Effector memory CD8-positive, alpha-beta T cell (primary cell): ENCODE measurements at places on chromosomes 12 and 14.

GRCh38 chr12:82838131-82838551, 151.4 kb downstream of the TMTC2 start:
- no peak for DNase-seq

DNA sequence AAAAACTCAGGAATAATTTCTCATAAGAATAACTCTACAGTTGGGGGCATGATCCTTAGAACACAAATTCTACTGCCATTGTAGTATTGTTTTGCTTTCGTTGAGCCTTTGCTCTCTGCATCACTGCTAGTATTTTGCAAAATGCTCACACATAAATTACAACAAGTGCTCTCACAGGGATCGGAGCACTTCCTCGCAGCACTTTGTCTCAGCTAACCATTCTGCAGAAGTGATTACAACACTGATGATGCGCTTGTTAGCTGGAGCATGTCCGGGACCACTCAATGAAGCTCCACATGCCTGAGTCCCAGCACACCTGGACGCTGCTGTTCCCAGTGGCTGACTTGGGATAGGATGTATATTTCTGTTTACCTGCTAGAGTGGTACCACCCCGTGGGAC, 31.6 kb downstream of the MOAP1 start:
- DNase-seq, result no peak

GRCh38 chr14:49999826-50000379, 107.0 kb downstream of the ARF6 start:
- no peak for DNase-seq

DNA sequence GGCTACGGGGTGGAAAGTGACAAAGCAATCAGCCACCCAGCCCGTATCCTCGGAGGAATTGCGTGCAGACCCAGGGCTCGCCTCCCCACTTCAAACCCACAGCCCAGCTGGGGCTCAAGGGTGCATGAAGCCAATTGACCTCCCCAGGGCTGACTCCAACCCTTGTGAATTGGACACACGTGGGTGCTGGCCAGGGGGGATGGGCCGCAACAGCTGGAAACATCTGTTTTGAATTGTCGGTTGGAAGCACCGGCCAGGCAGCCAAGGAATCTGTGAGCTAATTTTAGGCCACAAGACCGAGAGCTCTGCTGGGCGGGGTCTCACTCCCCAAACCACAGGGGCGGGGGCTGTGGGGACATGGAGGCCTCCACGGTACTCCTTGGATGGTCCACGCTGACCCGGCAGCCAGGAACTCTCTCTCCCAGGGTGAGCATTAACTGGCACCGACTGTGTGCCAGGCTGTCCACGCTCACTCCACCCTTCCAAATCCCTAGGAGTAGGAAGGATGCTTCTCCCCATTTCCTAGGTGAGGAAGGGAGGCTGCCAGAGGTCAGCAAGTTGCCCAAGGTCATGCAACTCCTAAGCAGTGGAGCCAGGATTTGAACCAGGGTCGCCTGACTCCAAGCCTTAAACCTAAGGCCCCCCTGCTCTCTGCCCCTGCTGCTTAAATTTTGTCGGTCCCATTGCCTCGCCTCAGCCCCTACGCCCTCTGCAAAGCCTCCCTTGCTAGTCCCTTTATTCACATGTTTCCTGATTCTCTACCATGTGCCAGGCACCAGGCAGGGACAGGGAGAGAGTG, 11.9 kb upstream of the TMEM119 start:
- no peak for DNase-seq

- no peak for DNase-seq
Measured at GRCh38 chr14:68314642-68315041, 478.2 kb downstream of the ZFP36L1 start.

- no peak for DNase-seq
Measured at GRCh38 chr14:36647824-36648753, 13.6 kb upstream of the PAX9 start.

DNA sequence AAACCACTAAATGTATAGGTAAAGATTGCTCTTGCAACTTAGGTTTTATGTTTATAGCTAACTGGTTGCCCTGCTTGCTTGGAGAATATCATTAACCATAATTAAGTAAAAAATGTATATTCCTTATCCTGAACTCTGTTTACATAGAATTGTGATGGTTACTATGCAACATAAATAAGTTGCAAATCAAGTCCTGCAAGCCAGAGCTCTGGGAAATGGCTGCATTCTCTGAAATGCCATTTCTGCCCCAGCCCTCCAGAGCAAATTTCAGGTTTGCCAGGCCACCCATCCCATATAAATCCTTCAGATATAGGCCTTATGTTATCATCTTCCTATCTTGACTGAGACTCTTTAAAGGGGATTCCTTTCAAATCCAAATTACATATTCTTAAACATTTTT, 118.4 kb upstream of the MYF6 start:
- no peak for DNase-seq

GRCh38 chr12:52320784-52321400, at the start of gene KRT83:
Gene KRT83 (minus strand): TSS chr12:52321398. CDS start chr12:52321335, 63 bp downstream.
- DNase-seq, result no peak

GRCh38 chr12:75568393-75568792, 57.0 kb upstream of the KRR1 start:
- no peak for DNase-seq

DNA sequence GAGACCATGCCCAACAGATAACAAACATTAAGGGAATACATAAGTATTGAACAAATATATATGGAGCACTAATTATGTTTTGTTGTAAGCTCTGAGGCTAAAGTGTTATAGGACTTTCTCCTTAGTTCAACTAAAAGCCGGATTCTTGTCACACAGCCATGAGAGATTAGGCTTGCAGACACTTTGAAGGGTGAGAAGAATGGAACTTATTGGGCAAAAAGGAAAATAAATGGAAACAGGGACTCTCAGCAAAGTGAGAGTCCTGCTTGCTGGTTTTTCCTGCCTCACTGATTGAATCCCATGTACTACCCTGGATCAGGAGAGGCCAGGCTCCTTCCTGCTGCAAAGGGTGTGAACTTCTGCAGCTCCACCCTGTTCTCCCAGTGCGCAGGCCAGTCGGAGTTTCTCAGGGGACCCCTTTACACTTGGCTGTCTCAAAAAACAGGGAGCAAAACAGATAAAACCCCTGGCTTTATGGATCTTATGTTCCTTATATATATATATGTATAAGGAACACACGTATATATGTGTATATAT, 77.1 kb upstream of the FUT8 start:
- no peak for DNase-seq

DNA sequence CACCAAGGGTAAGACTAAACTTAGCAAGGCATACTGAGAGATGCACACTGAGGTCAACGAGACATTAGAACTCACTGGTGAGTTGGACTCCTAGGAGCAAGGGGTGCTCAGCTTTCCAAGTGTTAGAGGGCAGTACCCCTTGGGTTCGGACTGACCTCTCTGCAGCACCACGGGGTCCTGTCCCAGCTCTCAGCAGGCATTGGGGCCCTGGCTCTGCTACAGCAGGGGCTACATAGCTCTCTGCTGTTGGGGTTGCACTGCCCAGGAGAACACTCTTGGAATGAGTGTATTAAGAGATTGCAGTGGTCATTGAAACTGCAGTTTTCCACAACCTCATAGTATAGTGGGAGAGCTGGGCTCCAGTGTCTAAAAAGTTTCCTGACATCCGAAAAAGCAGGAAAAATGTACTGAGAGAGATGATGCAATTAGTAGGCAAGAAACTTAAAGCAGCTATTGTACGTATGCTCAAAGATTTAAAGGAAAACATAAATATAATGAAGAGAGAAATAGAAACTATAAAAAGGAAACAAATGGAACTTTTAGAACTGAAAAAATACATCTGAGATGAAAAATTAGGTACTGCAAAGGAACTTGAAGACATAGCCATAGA, 132.5 kb upstream of the MAX start:
- DNase-seq, result no peak

GRCh38 chr12:104248444-104248843, 32.9 kb downstream of the TXNRD1 start:
- DNase-seq, result no peak

DNA sequence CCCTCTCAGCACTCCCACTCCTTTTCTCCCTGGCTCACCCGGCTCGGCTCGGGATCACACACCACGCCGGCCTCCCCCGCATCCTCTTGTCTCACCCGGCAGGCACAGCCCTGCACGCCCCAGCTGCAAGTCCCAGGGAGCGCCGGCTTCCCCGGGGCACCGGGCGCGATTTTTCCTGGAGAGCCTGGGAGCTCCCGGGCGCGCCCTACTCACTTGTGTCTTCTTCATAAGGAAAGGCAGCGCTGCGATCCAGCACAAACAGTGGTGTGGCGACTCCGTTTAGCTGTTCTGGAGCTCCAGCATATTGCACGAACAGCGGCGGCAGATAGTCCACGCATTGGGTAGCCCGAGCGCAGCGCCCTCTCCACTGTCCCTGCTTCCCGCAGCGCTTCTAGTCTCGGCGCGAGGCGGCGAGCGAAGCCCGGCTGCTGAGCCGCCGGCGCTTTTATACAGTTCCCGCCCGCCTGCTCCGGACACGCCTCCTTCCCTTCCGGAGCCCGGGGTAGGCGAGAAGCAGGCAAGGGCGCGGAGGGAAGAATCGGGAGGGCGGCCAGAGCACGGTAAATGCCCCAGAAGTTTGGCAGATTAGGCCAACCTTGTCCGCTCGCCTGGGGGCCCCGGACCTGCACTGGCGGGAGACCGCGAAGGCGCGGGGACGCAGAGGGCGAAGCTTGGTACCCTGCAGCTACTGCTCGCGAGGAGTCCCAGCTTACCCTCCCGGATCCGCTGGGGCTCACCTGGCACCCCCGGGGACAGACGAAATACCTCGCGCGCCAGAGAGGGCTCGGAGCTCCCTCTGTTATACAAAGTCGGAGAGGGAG, at the start of gene KITLG:
Gene KITLG (minus strand): TSS at position 421 of the 821 bp plus-strand sequence. CDS start 193 bp downstream, at position 228.
- no peak for DNase-seq

GRCh38 chr12:59627582-59627981, 31.8 kb downstream of the SLC16A7 start:
- no peak for DNase-seq

DNA sequence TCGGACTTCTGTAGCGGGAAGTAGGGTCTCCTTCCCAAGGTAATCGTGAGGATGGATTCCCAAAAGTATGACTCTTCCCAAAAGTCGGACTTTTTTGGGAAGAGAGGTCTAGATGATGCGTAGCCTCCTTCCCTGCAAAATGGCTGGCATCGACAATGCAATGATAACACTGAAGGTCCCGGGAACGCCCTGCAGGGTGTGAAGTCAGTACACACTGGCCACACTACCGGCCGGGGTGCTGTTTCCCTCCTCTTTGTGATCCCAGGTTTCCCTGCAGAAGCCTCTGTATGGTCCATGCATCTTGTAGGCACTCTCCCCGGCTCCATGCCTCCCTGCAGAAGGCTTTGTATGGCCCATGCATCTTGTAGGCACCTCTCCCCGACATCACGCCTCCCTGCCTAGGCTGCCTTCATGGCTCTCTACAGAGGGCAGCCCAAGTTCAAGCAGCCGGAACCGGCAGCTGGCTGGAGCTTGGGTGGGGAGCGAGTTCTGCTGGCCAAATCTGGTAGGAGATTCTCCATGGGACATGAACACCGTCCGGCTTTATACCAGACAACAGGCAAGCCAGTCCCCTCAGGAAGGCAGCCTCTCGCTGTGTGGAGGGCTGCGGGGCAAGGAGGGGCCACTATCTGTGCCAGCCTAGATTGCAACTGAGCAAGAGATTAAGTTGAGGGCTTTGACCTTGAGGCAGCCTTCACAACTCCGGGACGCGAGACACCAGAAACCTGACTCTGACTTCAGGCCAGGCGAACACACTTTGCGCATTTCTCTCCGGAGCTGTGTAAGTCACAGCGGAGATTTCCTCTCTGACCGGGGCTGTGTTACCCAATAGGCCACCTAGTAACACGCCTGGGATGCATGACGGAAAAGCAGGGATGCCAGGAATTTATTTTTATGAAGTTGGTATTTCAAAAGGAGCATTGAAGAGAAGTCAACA, 23.5 kb downstream of the FZD10 start:
- DNase-seq, result no peak

- no peak for DNase-seq
Measured at GRCh38 chr12:90076851-90077319, 368.2 kb upstream of the ATP2B1 start.

DNA sequence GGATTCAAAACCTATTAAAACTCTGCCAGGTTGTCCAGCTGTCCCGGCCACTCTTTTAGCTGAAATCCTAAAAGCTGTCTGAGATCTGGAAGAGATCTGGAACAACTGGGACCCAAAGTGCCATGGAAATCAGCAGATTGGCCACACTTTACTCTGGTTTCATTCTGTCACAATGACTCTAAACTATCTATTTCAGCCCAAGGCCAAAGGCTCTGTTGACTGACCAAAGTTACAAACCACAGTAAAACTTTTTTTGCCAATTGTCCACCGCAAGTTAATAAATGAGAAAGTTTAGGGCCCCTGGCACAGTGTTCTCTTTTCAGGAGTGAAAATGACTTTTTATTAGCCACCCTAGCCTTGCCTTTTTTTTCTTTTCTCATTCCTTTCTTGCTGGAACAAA, 113.4 kb upstream of the CPM start:
- no peak for DNase-seq

DNA sequence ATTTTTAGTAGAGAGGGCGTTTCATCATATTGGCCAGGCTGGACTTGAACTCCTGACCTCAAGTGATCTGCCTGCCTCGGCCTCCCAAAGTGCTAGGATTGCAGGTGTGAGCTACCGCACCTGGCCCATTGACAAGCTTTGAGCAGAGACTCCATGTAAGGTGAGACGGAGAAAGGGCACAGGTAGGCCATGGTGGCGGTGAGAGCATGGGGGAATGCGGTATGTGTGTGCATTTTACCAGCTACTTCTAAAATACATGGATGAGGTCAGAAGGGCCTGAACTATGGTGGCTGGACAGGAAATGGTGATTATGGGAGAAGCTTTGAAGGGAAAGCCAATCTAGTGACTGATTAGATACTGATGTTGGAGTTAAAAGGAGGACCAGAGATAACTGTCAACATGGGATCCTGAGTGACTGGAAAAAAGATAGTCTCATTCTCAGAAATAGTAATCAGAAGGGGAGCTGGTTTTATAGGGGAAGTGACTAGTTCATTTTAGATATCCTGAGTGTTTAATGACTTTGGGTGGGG, 21.9 kb upstream of the PTPRB start:
- no peak for DNase-seq

DNA sequence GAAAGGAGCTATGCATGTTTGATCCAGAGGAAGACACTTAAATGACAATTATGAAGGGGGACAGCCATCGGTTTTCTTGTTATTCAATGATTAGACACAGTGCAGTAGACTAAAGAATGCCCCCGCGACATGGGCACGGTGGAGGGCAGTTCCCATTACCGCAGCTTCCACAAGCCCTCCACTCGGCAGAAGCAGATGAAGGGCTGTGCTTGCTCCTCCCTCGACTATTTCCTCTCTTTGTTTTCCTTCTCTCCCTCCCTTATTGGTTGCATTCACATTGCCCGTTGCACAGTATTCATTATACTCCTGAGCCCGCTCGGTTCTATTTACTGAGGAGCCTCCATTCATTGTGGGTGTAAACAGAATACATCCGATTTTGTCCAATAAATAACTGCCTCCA, 138.8 kb upstream of the RASSF8 start:
- DNase-seq, result no peak

- no peak for DNase-seq
Measured at GRCh38 chr14:89420502-89420901, 3.5 kb upstream of the FOXN3 start.

GRCh38 chr14:90454041-90455000, 57.5 kb downstream of the CALM1 start:
- DNase-seq, result no peak
